Left forelimb (tissue), 1 donor: ENCODE measurements at places on chromosomes 16 and 17.

- DNase-seq, result no peak
Observed at GRCh38 chr17:74712301-74712700, 422 bp downstream of the CD300LF start.

GRCh38 chr16:379183-379960 lies 2.4 kb downstream of the PGAP6 start:
- DNase-seq, result no peak

DNA sequence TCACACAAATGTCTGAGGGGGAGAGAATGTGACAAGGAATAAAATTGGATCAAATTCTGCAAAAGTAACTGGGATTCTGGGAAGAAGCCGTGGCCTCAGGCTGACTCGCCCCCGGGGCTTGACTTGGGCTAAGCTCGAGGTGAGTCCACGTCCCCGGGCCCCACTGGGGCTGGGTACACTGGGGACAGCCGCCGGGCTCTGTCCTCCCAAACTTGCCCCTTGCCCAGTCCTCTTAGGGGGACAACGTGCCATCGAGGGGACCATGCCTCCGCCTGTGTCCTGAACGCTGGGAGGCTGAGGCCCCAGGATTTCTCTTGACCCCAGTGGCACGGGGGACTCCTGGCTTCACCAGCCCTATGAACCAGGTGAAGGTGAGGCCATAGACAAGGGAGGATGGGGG lies 21.1 kb downstream of the DOC2B start:
- no peak for DNase-seq

GRCh38 chr17:66347661-66348514 lies 45.5 kb downstream of the PRKCA start:
- DNase-seq, result no peak

GRCh38 chr17:39970157-39970692 lies 7.4 kb downstream of the GSDMA start:
- no peak for DNase-seq

DNA sequence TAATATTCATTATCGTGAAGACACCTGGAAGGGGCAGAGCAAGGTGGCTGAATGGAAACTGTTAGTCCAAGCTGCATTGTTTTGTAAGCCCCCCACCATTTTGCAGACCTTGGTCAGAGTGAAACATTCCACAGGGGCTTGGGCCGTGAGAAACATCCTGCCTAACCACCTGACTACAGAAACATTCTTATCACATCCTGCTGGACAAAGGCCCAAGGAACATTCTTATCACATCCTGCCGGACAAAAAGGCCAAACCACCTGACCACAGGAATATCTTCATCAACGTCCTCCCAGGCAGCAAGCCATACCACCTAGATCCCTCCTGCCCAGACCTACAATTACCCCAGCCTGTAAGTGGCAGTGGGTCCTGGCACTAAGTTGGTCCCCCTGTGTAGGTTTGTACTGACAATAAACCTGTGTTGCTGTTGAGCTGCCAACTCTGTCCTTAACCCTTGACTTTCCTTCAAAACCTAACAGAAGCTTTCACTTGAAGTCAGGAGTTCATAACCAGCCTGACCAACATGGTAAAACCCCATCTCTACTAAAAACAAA lies 19.6 kb downstream of the ATF7IP2 start:
- no peak for DNase-seq

DNA sequence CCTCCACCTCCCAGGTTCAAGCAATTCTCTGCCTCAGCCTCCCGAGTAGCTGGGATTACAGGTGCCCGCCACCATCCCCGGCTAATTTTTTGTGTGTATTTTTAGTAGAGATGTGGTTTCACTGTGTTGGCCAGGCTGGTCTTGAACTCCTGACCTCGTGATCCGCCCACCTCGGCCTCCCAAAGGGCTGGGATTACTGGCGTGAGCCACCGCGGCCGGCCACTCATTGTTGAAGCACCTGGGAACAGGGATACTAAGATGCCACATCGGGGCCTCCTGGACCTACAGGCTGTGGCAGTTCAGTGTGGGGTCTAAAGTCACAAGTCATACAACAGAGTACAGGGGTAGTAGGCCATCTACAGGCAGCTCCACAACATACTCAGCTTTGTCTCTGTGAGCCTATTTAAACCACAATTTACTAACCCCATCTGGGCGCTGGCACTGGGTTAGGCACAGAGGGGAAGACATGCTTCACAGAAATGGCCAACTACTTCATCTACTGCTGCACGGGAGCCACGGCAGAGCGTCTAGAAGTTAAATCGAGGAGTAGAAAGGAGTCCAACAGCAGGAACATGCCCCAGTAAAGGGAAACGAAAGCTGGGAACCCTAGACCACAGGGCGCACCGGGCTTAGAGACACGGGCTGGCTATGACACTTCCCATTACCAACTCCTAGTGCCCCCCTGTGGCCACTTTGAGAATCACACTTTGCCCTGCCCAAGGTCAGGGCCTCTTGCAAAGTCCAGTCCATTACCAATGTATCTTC lies 4.3 kb downstream of the VAMP2 start:
- DNase-seq, result peak; percentile 87

GRCh38 chr17:75752802-75753513 lies 12.0 kb downstream of the GALK1 start:
- no peak for DNase-seq

GRCh38 chr16:82405736-82406135 lies 221.0 kb upstream of the CDH13 start:
- no peak for DNase-seq

- no peak for DNase-seq
Observed at GRCh38 chr16:26830428-26831127, 236.1 kb upstream of the C16orf82 start.

DNA sequence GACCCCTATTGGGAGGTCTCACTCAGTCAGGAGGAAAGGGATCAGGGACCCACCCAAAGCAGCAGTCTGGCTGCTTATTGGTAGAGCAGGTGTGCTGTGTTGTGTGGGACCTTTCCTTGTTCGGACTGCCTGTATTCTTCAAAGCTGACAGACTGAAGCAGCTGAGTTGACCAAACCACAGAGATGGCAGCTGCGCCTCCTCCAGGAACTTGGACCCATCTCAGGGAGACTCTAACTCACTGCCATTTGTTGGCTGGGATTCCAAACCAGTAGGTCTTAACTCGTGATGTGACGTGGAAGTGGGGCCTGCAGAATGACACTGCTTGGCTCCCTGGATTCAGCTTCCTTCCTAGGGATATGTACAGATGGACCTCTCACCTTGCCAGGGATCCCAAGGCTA lies 9.6 kb upstream of the UQCRC2 start:
- no peak for DNase-seq

GRCh38 chr16:58299757-58300349 lies 5.0 kb upstream of the PRSS54 start:
- no peak for DNase-seq

GRCh38 chr17:794876-795275 lies 12.7 kb downstream of the MRM3 start:
- peak; percentile 89 for DNase-seq
